Pancreas (tissue), 10 donors: ENCODE measurements at places on chromosomes 12 and 14. TPM values are rescaled to one million over a fixed set of nuclear protein-coding genes. Genes with fewer than 3 reads are reported as not detected.

- no peaks in the 10 kb centered on the region for H3K36me3 ChIP-seq
- H3K27ac ChIP-seq = no peak overlapping the region
- H3K4me1 ChIP-seq = no peaks in the 10 kb centered on the region
These were observed 5.1 kb upstream of the SERPINA6 start for GRCh38 chr14:94328196-94328595.

The CLEC4D gene
- total RNA-seq = not detected

- no peaks in the 10 kb centered on the region for H3K4me1 ChIP-seq
- no peak for DNase-seq
- H3K27ac ChIP-seq = no peak overlapping the region
- H3K4me3 ChIP-seq = no peak overlapping the region
- H3K27me3 ChIP-seq = no peaks in the 10 kb centered on the region
These were observed 3.1 kb upstream of the ANKRD33 start for GRCh38 chr12:51884676-51885229.

GRCh38 chr14:73244541-73245290 is 7.4 kb downstream of the PAPLN start:
- H3K36me3 ChIP-seq = no peaks in the 10 kb centered on the region
- H3K27ac ChIP-seq = no peak overlapping the region
- no peaks in the 10 kb centered on the region for H3K27me3 ChIP-seq
- no peaks in the 10 kb centered on the region for H3K4me1 ChIP-seq

The ZFHX2 gene
- 1.1 TPM for total RNA-seq
